CD4-positive, alpha-beta memory T cell (primary cell): ENCODE measurements at places on chromosomes 4 and X. TPM values are rescaled to one million over a fixed set of nuclear protein-coding genes. Genes with fewer than 3 reads are reported as not detected.

Gene CYTL1
- total RNA-seq, result not detected

GRCh38 chr4:40524366-40525041, 105.2 kb downstream of the RBM47 start:
- H3K36me3 ChIP-seq, result no peaks in the 10 kb centered on the region
- DNase-seq, result no peak
- H3K4me3 ChIP-seq, result no peak overlapping the region
- no peak overlapping the region for H3K27ac ChIP-seq
- no peaks in the 10 kb centered on the region for H3K27me3 ChIP-seq

- no peak overlapping the region for H3K27ac ChIP-seq
- H3K36me3 ChIP-seq, result no peaks in the 10 kb centered on the region
- no peaks in the 10 kb centered on the region for H3K27me3 ChIP-seq
- H3K4me3 ChIP-seq, result no peak overlapping the region
Measured at GRCh38 chrX:11100281-11101035, 10.7 kb upstream of the HCCS start.

DNA sequence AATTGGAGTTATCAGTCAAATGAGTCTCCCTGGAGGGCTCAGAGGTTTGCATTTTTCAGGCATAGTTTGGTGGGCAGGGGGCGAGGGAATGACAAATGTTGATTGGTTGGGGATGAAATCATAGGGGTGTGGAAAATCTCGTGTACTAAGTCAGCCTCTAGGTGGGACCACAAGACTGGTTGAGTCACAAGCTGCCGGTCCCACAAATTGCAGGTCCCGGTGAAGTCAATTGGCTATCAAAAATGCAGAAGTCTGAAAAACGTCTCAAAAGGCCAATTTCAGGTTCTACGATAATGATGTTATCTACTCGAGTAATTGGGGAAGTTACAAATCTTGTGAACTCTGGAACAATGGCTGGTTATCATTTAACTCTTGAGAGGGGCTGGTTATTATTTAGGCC, 98.8 kb upstream of the DHX15 start:
- H3K27me3 ChIP-seq, result no peaks in the 10 kb centered on the region
- H3K27ac ChIP-seq, result no peak overlapping the region
- no peak overlapping the region for H3K4me3 ChIP-seq
- H3K36me3 ChIP-seq, result no peaks in the 10 kb centered on the region
- no peak for DNase-seq

- no peaks in the 10 kb centered on the region for H3K36me3 ChIP-seq
- H3K4me3 ChIP-seq, result no peak overlapping the region
- no peaks in the 10 kb centered on the region for H3K27me3 ChIP-seq
- no peak for DNase-seq
- no peaks in the 10 kb centered on the region for H3K4me1 ChIP-seq
Measured at GRCh38 chrX:88244066-88244465, 503.0 kb upstream of the CPXCR1 start.

Gene STATH
- total RNA-seq, result not detected

Gene SMAD1
- total RNA-seq, result 0.73 TPM

GRCh38 chrX:2410279-2411020, 90.3 kb downstream of the DHRSX start:
- H3K27me3 ChIP-seq, result no peaks in the 10 kb centered on the region
- no peak overlapping the region for H3K27ac ChIP-seq
- no peaks in the 10 kb centered on the region for H3K36me3 ChIP-seq
- no peaks in the 10 kb centered on the region for H3K4me1 ChIP-seq
- H3K4me3 ChIP-seq, result no peak overlapping the region

DNA sequence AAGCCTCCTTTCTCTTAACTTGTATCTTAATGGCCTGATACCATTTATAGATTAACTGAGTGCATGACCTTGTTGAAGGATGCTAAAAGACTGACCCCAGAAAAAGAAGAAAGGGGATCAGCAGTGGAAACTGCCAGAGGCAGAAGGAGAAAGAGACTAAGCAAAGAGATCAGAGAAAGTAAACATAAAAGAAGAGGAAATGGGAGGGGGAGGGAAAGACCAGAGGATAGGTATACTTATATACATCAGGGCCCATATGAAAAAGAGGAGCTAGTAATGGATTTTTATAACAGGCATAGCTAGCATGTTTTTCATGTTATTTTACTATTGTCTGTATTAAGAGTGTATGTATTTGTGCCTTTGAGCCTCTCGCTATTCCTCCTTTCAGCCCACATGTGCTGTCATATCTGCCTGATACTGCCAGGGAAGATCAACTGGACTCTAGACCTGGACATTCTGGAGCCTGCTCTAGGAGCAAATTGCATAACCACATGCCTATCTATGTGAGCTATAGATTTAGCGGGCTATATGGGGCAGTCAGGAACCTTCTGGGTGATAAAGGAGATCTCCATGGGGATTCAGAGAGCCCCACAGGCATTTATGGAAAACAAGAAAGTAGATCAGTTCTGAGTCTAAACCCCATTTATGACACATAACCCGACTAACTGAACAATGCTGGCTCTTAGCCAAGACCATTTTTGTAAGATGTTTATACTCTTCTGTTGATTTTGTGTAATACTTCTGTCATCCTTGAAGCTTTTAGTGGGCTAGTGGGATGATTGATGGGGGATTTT, 13.4 kb upstream of the SNX12 start:
- H3K27me3 ChIP-seq, result no peaks in the 10 kb centered on the region
- no peak for DNase-seq
- H3K4me1 ChIP-seq, result no peaks in the 10 kb centered on the region
- H3K36me3 ChIP-seq, result no peaks in the 10 kb centered on the region
- H3K27ac ChIP-seq, result no peak overlapping the region
- H3K4me3 ChIP-seq, result no peak overlapping the region

GRCh38 chrX:17803449-17803848, 57.6 kb downstream of the RAI2 start:
- H3K4me3 ChIP-seq, result no peak overlapping the region
- no peak for DNase-seq
- no peaks in the 10 kb centered on the region for H3K36me3 ChIP-seq
- H3K4me1 ChIP-seq, result no peaks in the 10 kb centered on the region
- H3K27ac ChIP-seq, result no peak overlapping the region

GRCh38 chr4:101730291-101731117, 60.0 kb upstream of the BANK1 start:
- no peaks in the 10 kb centered on the region for H3K27me3 ChIP-seq
- no peaks in the 10 kb centered on the region for H3K4me1 ChIP-seq
- no peaks in the 10 kb centered on the region for H3K36me3 ChIP-seq
- H3K4me3 ChIP-seq, result no peak overlapping the region
- DNase-seq, result peak; percentile 35
- no peak overlapping the region for H3K27ac ChIP-seq

DNA sequence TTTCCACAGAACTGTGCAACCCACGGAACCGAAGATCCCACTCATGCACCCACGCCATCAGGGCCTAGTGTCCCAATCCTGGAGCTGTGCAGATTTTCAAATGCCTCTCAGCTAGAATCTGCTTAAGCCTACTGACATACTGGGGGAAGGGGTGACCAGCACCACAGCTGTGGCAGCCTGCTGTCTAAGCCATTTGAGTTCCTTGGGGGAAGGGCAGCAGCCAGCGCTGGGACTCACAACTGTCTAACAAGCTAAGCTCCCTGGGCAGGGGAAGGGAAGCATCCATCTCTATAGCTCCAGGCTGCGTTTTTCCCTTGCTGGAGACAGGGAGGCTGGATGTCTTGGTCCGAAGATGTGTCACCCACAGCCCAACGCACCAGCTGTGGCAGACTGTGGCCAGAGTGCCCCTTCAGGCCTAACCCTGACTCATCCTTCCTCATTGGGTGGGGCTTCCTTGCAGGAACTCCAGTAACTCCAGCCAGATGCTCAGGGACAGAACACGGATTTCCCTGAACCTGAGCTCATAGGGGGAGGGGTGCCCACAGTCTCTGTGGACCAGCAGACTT, 194.8 kb downstream of the CHRDL1 start:
- H3K36me3 ChIP-seq, result no peaks in the 10 kb centered on the region
- no peaks in the 10 kb centered on the region for H3K4me1 ChIP-seq
- H3K27ac ChIP-seq, result no peak overlapping the region
- no peaks in the 10 kb centered on the region for H3K27me3 ChIP-seq

- H3K4me1 ChIP-seq, result no peaks in the 10 kb centered on the region
- DNase-seq, result no peak
- H3K27ac ChIP-seq, result no peak overlapping the region
Measured at GRCh38 chrX:134636851-134637250, 21.4 kb downstream of the PLAC1 start.

Gene FAM53A
- total RNA-seq, result 2.2 TPM

Gene MAGEA4
- total RNA-seq, result not detected

DNA sequence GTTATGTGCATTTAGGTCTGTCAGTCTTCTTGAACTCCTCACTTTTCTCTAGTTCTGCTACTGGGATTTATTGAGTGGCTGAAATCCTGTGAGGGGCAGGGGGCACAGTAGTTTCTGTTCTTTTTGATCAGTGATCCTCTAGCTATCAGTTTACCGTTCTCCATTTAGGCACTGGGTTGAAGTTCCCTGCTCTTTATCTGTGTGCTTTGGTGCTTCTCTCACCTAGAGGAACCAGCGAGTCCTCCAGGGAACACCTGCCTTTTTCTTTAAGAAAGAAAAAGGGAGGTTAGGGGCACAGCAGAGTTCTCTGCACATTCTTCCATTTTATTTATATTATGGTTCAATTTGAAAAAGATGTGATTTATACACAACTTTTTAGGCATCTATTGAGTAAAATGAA, 503.0 kb upstream of the AGA start:
- no peaks in the 10 kb centered on the region for H3K27me3 ChIP-seq
- no peak overlapping the region for H3K27ac ChIP-seq
- no peak overlapping the region for H3K4me3 ChIP-seq

DNA sequence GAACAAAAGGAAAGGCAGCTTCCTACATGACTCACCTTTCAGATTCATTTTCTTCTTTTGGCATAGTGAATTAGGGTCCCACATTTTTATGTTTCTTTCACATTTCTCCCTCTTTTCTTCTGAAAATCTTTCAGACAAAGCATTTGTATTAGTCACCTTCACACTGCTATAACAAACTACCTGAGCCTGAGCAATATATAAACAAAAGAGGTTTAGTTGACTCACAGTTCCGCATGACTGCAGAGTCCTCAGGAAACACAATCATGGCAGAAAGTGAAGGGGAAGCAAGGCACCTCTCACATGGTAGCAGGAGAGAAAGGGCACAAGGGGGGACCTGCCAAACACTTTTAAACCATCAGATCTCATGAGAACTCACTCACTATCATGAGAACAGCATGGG, 36.9 kb downstream of the MAGEA9 start:
- H3K27ac ChIP-seq, result no peak overlapping the region
- H3K27me3 ChIP-seq, result no peaks in the 10 kb centered on the region
- DNase-seq, result no peak
- H3K4me1 ChIP-seq, result no peaks in the 10 kb centered on the region
- H3K4me3 ChIP-seq, result no peak overlapping the region
